ENCODE measurements at places on chromosomes 5 and 9.

DNA sequence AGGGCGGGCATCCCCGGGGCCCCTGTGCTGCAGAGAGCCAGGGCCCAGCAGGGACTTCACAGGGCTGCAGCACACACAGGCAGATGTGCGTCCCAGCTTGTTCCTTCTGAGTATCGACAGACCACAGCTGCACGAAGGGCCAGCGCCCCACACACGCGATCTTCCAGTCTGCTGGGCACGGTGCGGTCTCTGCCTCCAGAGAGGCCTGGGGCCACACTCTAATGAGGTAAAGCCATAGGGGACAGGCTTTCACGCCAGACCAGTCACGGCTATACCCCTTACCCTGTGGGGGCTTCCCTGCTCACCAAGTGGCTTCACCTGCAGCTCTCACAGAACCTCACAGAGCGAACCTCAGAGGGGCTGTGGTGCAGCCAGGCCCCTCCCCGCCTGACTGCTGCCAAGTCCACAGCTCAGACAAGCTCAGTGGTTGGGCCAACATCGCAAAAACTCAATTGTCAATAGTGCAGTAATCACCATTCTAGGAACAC is 82.2 kb downstream of the SHB start:
- DNase-seq, result no peak

DNA sequence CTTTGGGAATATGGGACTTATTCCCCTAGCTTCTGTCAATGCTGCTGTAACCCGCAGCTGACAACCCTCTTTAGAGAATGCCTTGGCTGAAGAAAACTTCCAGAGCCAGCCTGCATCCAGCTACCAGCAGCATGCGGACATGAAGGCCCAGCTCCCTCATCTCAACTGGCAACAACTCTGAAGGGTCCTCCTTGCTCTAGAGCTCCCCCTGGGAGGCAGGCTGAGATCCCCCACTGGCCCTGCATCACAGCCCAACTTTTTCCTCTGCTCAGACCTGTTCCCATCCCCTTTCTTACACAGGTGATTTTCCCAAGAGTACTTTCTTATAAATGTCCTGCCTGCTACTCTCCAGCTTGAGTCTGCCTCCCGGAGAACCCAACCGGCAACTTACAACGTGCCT is 18.7 kb upstream of the WNT8A start:
- no peak for DNase-seq

- no peak for DNase-seq
Measured at GRCh38 chr9:120780367-120780766, 12.8 kb downstream of the FBXW2 start.

- peak; percentile 85 for DNase-seq
Measured at GRCh38 chr9:101465326-101465915, 29.8 kb upstream of the ALDOB start.

- DNase-seq, result no peak
Measured at GRCh38 chr5:174384509-174384947, 339.0 kb downstream of the NSG2 start.

GRCh38 chr5:160011471-160011870 is 2.5 kb downstream of the TTC1 start:
- DNase-seq, result no peak
